ENCODE measurements at places on chromosomes 3 and 15.

DNA sequence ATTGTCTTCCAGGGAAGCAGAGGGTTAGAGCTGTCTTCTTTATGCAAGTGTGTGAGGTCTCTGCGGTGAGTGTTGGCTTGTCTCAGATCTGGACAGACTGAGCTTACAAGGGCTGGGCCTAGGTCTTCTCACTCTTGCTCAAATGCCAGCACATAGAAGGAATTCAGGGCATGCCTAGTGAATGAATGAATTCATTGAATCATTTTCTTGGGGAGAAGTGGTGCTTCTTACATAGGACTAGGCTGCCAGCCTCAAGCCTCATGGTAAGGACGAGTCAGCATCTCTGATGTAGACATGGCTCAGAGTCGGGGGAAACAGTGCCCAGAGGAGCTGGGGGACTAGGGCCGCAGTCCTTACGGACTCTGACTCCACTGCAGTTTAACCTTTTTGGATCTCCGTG, 17.2 kb downstream of the MKRN2 start:
- DNase-seq = no peak

- DNase-seq = no peak
Observed at GRCh38 chr15:62927196-62927595, 115.4 kb upstream of the TPM1 start.

DNA sequence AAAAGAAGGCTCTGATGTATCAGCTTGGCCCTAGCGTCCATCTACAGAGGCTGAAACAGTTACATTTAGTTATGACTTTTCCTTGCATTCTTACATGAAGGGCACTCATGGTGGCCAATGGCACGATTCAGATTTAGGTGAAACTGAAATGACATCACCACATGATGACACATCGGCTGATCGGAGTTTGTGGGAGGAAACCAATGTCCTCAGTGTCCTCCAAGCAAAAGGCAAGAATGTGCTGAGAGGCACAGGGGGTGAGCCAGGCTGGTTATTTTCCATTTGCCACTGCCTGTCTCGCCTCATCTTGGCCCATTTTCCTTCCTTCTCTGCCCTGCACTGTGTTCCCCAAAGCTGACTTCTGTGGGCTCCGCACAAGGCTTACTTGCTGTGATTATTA, 34.4 kb downstream of the TARS3 start:
- DNase-seq = no peak

- no peak for DNase-seq
Observed at GRCh38 chr3:139560411-139560810, 20.9 kb upstream of the RBP1 start.

- DNase-seq = no peak
Observed at GRCh38 chr3:85041001-85041400, 82.2 kb downstream of the CADM2 start.

GRCh38 chr3:194488055-194488742, 1.4 kb upstream of the ATP13A3 start:
- DNase-seq = no peak

- DNase-seq = no peak
Observed at GRCh38 chr3:172616031-172616461, 92.8 kb upstream of the TNFSF10 start.

DNA sequence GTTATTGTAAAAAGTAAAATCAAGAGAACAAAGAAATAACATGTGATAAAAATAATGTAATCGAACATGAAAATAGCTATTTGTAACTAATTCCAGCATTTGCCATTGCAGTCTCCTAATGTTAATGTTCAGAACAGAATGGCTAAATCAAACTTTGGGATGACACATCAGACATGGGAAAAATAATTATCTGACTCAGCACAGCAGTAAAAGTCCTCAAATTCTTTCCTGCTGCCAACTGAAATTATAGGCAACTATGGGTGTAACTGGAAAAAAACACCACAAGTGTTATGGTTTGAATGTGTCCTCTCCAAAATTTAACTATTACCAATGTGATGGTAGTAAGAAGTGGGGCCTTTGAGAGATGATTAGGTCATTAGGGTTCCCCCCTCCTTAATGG, 446.7 kb downstream of the C3orf38 start:
- DNase-seq = no peak

DNA sequence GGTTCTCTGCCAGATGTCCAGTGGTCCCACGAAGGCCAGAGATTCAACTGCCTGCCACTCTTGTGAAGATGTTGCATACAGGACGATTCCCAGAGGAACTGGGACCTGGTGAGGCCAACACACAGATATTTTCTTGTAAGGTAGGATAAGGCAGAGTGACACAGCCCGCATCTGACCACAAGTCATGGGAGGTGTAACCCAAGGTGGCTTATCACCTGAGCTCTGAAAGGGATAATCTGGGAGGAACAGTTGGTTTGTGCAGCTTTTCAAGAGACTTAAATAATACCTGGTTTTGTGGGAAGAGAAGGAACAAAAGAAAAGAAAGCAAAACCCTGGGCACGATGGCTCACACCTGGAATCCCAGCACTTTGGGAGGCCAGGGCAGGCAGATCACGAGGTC, 39.8 kb upstream of the NR2F2 start:
- no peak for DNase-seq

- DNase-seq = no peak
Observed at GRCh38 chr3:123635217-123635616, 50.4 kb upstream of the HACD2 start.

GRCh38 chr3:79258479-79258878, 509.3 kb downstream of the ROBO1 start:
- DNase-seq = no peak

- no peak for DNase-seq
Observed at GRCh38 chr3:89521328-89521727, 413.9 kb downstream of the EPHA3 start.

GRCh38 chr3:116230431-116231020, 214.8 kb downstream of the LSAMP start:
- no peak for DNase-seq

- DNase-seq = peak; percentile 79
Observed at GRCh38 chr3:36969540-36970432, 23.1 kb downstream of the EPM2AIP1 start.

DNA sequence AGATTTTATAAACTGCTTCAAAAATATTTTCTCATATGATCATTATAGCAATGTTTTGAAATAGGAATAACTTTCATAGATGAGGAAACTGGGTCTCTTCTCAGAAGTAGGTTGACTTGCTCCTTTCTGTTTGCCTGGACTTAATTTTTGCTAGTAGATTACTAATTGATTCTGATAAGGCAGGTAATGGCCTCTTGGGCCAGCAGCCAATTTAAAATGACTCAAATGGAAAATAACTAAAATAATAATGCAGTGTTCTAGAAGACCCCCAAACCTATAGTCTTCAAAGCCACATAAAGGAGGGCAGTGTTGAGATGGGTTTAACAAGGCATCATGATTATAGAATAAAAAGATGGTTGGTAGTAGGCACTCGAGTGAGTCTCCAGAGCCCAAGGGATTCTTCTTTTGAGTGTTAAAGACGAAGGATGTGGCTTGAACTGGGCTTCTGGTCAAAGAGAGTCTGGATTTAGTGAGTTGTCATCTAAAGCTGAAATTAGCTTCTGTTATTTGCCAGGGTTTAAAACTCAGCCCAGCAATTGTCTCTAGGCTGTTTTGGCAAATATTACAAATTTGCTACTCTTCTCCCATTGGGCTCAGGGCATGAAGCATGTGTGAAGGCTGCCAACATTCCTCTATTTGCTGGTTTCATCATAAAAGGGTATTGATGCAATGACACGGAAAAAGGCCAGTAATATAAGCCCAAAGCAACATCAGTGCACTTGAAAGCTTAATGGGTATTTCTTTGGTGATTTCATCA, 297.1 kb upstream of the MEIS2 start:
- DNase-seq = no peak

GRCh38 chr3:58272891-58273290, 33.2 kb upstream of the RPP14 start:
- no peak for DNase-seq

GRCh38 chr3:135944831-135945230, 20.7 kb upstream of the PPP2R3A start:
- DNase-seq = no peak

- peak; percentile 85 for DNase-seq
Observed at GRCh38 chr3:194089357-194090177, 46.4 kb upstream of the HES1 start.

GRCh38 chr15:70309716-70310115, 212.0 kb upstream of the TLE3 start:
- DNase-seq = no peak

DNA sequence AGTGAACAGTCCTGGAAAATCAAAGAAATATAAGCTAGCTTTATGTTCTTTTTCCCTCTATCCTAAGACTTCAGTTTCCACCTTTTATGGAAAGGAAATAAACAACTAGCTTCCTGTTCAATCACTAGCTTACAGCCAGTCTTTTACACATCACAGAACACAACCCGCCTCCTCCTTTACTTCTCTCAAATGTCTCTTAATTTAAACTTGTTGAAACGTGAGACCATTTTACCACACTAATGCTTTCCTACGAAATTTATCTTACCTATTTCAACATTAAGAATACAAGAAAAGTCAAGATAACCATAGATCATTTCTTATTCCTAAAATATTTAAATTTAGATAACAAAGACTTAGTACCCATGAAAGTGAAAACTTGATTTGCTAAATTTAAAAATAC, 6.2 kb downstream of the PRTG start:
- no peak for DNase-seq

- DNase-seq = no peak
Observed at GRCh38 chr3:109339714-109340648, 2.6 kb upstream of the DPPA4 start.

- DNase-seq = no peak
Observed at GRCh38 chr15:98505611-98506031, 142.7 kb upstream of the IGF1R start.

DNA sequence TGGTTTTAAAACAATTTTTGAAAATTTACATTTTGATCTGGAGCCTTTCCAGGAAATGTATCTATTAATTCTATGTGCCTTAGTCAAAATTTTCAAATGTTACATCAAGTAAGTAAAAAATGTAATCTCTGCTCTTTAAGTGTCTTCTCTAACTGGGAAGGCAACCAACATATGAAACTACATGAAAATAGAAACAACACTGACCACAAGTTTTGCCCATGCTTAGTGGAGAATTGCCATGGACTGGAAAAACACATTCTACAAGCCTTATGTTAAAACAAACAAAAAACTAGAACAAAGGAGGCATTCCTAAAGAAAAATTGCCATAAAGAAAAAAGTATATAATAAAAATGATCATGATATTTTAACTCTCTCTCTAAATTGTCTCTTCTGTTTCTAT, 75.9 kb upstream of the SPRED1 start:
- no peak for DNase-seq

DNA sequence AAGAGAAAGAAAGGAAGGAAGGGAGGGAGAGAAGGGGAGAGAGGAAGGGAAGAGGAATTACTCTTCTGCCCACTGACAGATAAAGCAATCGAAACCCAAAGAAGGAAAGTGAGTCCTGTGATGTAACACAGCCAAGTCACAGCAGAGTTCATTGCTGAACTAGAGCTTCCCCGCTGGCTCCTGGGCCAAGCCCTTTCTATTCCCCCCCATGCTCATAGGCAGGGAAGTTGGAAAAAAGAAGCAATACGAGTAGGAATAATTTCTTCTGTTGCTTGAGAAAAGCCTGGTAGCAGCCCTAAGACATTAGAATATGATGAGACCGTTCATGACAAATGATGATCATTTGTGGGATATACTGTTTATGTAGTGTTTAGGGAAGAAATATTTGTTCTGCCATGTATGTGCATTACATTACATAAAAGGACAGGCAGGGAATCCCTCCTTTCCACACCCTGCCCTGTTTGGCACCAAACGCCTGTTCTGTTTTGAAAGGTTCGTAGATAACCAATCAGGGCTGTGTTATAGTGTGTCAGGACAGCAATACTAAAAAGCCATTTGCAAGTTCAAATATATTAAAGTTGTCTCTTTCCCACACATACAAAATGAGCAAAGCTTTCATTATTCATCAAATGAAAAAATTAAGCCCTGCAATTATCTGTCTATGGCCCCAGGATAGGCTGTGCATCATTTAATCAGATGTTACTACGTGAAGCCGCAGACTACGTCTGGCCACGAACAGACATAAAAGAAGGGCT, 111.0 kb upstream of the TRPM1 start:
- no peak for DNase-seq

DNA sequence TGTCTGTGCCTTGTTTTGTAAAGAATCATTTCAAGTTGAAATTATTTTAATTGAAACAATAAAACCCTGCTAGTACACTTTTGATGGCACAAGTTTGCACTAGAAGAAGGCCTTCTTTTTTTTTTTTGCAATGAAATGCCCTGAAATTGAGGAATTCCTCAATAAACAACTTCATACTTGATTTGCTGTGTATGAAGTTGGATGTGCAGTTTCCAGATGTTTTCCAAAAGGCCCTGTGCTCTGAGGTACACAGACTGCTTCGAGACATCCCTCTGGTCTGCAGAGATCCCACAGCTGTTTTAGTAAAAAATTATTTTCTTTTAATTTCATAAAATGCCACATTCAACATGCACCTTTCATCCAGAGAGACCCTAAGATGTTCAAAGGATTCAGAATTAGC, 48.9 kb downstream of the HES1 start:
- DNase-seq = no peak

GRCh38 chr3:99903869-99904268, 86.2 kb downstream of the CMSS1 start:
- DNase-seq = no peak

DNA sequence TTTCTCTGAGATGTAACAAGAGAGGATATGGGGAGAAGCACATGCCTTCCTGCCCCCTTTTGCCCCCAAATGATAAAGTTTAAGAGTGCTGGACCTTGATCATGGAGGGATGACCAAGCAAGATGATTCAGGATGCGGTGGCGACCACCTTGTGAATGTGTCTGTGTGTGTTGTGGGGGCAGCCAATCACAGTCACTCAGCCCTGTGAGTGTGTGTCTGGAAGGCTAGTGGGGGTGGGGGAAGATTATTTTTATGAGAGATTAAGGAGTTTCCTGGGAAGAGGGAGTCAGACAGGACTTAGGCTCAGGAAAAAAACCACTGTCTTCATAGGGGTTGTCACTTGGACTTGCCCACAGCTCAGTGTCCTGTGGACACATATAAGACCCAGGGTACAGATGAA, 57.8 kb upstream of the KY start:
- DNase-seq = no peak

GRCh38 chr3:39275052-39275451, 4.8 kb downstream of the CX3CR1 start:
- no peak for DNase-seq

GRCh38 chr3:53225651-53226050, 30.2 kb downstream of the TKT start:
- no peak for DNase-seq

- DNase-seq = no peak
Observed at GRCh38 chr15:69808756-69809155, 289.0 kb downstream of the TLE3 start.

GRCh38 chr3:130395916-130396315, 50.4 kb downstream of the COL6A5 start:
- DNase-seq = no peak

DNA sequence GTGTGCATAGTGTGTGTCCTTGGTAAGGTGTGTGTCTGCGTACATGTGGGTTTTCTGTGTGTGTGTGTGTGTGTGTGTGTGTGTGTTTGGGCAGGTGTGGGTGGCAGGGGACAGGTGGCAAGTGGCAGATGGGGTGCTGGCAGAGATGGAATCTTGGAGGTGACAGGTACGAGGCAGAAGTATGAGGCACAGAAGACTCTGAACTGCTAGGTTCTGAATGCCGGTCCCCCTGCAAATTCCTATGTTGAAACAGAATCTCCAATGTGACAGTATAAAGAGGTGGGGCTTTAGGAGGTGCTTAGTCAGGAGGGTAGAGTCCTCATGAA, 29.8 kb downstream of the SRPRB start:
- DNase-seq = no peak

- no peak for DNase-seq
Observed at GRCh38 chr3:127678315-127678599, 5.5 kb downstream of the ABTB1 start.

- DNase-seq = no peak
Observed at GRCh38 chr3:169308654-169309250, 354.8 kb downstream of the MECOM start.

Data from CD4-positive, alpha-beta T cell treated with Interferon gamma for 1 hour (primary cell).